A172 (cell line): ENCODE measurements at places on chromosomes 2 and 18. TPM values are rescaled to one million over a fixed set of nuclear protein-coding genes. Genes with fewer than 3 reads are reported as not detected.

GRCh38 chr2:70516596-70516995, 37.0 kb downstream of the TGFA start:
- DNase-seq = peak; percentile 63

DNA sequence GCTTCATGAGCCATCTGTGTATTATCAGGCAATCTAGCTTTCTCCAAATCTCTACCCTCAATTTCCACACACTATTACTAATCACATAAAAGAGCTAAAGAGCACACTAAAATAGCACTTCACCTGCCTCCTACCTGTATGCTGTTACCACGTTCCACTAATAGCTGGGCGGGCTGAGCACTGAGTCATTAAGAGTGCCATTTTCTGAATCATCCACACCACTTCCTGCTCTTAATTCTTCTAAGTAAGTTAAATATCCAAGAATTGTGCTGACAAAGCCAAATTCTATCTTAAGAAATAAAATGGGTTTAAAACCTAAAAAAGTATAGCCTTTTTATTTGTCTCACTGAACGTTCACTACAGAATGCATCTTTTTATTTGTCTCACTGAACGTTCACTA, 35.7 kb downstream of the NOL10 start:
- DNase-seq = peak; percentile 88

GRCh38 chr18:22436136-22436535, 18.4 kb upstream of the CTAGE1 start:
- DNase-seq = no peak

DNA sequence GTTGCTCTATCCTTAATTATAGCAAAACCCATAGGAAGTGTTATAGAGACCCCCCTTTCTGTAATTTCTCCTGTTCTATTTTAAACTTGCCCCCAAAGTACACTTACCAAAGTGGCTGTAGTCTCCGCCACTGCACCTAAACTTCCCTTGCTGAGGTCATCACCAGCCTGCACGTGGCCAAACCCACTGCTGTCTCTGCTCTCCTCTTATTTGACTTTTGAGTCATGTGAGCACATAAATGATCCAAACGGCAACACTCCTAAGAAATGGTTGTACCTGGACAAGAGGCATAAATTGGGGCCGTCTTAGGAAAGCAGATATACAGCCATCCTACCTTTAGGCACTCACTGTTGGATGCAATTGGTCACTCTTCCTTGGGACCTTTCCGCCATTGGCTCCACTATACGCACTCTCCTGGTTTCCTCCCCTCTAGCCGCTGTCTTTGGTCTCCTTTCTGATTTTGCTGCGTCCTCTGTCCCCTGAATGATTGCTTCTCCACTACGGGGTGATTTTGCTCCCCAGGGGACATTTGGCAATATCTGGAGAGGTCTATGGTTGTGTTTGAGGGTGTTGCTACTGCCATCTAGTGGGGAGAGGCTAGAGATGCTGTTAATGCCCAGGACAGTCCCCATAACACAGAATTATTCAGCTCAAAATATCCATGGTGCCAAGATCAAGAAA, 19.2 kb upstream of the IL36G start:
- DNase-seq = peak; percentile 65

MTLN gene
- 123 and 155 TPM in 2 replicates for total RNA-seq

DNA sequence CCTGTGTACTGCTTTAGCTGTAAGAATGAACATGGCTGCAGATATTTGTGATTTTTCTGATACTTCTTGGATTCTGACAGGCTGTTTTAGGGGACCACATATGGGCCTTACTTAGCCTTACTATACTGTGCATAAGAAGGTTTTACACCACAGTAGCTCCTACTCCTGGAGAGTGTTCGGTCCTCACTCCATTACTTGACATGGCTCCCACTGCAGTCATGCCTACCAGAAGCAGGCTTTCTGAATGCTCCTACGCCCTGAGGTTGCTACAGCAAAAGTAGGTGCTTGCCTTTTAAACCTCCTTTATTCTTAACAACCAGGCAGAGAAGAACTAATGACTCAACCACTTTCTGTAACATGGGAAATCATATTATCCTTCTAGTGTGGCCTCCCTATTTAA, 125.2 kb upstream of the MAP2 start:
- DNase-seq = no peak
